Stimulated activated CD8-positive, alpha-beta memory T cell treated with anti-CD3 and anti-CD28 coated beads, Interleukin-4, amount 100 ng/mL, for 24 hours (primary cell): ENCODE measurements at places on chromosomes 6 and 20.

- DNase-seq: no peak
Observed at GRCh38 chr6:32937230-32937633, 3.6 kb downstream of the HLA-DMB start.

DNA sequence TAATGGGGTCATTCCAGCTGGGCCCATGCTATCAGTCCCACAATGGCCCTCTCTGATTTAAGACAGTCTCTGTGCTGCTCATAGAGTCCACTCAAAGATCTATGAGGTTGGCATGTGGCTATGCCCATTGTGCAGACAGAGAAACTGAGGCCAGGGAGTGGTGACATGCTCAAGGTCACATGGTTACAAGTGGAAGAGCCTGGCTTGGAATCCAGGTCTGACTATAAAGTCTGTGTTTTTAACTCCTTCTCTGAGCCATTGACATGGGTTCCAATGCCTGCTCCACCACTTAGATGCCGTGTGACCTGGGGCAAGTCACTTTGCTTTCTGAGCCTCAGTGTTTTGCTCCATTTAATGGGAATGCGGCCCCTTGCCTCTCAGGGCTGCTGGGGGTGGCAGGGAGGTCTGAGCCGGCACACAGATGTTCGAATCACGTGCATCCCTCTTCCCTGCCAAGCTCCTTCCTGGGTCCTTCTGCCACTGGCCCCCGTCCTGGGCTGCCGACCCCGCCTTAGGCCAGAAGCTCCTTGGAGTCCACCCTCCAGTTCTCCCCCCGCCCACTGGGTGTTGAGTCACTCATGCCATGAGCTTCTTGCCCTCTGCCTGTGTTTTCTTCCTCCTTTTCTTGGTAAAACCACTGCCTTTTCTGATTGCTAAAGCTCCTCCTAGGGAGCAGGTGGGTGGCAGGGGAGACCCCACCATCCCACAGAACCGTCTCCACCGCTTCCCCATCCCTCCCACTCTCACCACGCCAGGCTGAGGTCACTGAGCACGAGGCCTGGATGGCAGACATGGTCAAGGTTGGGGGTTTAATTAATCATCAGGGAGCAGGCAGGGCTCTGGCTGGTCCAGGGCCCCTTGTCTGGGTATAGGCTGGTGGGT lies 35.7 kb downstream of the CEBPB start:
- peak; percentile 8 for DNase-seq

- no peak for DNase-seq
Observed at GRCh38 chr20:12821249-12821648, 187.5 kb upstream of the SPTLC3 start.

DNA sequence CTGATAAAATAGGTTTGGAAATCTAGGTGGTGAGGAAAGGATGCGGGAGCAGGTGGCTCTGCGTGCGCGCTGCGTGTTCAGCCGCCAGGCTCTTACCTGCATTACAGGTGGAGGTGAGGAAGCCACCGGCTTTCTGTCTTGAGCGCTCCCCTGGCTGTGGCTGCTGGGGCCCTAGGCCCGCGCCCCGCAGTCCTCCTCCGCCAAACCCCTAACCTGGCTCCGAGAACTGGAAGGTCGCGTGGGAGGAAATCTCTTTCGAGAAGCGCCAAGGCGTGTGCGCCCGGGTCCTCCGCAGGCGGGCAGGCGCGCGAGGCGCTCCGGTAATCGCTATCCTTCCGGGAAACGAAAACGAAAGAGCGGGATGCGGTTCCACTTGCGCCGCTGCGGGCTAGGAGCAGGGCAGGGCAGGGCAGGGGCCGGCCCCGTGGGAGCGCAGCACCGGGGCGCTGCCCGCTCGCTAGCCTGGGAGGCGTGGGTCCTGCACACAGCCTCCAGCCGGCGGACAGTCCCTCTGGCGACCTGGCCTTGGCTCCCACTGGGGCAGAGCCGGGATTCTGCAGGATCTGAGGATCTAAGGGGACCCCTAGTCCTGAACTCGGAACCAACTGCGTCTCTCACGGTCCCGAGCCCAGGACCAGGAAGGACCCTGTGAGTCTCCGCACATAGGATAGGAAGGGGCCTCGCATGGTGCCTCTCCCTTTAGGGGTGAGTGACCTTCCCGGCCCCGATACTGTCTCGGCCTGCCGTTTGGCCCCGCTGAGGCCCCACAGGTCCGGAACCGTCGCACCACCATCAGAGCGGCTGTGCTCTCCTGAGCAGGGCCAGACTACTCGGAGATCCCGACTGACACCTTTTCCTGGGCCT lies at the start of gene ETV7:
TSS of gene ETV7 (minus strand) at position 230 of the 864 bp plus-strand sequence. CDS start at position 102, 128 bp downstream.
- DNase-seq: peak; percentile 10

DNA sequence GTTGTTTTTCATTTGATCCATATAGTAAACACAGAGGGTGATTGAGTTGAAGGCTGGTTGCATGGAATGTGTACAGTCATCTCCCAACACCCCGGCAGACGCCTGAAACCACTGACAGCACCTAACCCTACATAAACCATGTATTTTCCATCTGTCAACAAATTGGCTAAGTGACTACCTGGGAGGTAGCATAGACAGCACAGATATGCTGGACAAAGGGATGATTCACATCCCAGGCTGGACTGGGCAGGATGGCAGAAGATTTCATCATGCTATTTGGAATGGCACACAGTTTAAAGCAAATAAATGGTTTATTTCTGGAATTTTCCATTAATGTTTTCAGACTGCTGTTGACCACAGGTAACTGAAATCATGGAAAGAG lies 4.4 kb upstream of the VIP start:
- DNase-seq: no peak

- no peak for DNase-seq
Observed at GRCh38 chr20:414161-414560, 6.1 kb downstream of the RBCK1 start.

DNA sequence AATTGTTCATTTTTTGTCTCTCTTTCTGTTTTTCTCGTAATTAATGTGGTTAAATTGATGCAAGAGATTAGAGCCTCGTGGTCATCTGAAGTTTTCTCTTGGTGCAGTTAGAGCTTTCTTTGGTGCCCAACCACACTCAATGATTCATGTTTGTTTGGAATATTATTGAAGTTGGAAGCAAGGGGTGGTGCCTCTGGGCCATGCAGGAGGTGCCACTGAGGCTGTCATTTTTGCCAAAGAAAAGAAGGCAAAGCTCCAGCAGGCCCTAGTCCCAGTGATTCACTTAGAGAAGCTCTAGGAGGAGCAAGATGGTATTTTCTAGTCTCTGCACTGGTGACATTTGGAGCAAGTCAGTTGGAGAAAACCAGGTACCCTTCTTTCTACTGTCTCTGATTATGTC lies 144.5 kb upstream of the RALGAPA2 start:
- DNase-seq: no peak

- no peak for DNase-seq
Observed at GRCh38 chr6:161303628-161304340, 29.9 kb upstream of the AGPAT4 start.

DNA sequence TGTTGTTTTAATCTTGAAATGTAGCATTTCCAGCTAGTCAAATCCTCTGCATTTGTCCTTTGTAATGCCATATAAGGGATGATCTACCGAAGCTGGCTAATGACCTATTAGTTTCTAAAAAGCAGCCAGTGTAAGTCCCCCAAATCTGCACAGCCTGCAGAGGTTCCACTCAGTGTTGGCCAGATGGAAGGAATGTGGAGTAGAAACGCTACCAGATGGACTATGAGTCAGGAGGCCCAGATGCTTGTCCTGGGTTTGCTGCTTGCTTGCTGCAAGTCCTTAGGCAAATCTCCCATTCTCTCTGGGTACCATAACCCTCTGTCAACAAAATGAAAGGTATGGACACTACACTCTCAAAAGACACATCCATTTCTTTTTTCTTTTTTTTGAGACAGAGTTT lies 149.8 kb downstream of the BTBD9 start:
- DNase-seq: no peak

- no peak for DNase-seq
Observed at GRCh38 chr6:159463119-159463829, 229.8 kb downstream of the SOD2 start.
